T-helper 9 cell (primary cell): ENCODE measurements at places on chromosomes 1 and 21.

- DNase-seq: no peak
Measured at GRCh38 chr1:76583235-76583868, 283.9 kb upstream of the ST6GALNAC5 start.

GRCh38 chr1:33319949-33320618 is 814 bp downstream of the A3GALT2 start:
- DNase-seq: no peak

DNA sequence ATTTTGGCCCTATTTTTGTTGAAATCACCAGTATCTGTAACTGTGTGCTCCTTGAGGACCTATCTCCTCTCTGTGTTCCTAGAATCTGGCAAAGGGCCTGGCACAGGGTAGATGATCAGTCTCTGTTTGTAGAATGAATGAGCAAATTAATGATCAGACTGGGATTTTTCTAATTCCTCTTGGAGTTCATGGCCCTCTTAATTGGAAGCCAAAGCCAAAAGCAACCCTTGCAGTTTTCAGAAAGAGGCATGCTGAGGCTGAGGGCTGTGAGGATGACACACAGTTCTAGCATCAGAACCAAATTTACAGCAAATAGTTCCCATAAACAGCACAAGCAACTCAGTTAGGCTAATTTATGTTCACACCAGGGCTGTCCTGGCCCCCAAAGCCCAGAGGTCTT is 111.1 kb upstream of the BEND5 start:
- DNase-seq: no peak

GRCh38 chr1:198391393-198392020 is 149.0 kb downstream of the ATP6V1G3 start:
- DNase-seq: no peak

DNA sequence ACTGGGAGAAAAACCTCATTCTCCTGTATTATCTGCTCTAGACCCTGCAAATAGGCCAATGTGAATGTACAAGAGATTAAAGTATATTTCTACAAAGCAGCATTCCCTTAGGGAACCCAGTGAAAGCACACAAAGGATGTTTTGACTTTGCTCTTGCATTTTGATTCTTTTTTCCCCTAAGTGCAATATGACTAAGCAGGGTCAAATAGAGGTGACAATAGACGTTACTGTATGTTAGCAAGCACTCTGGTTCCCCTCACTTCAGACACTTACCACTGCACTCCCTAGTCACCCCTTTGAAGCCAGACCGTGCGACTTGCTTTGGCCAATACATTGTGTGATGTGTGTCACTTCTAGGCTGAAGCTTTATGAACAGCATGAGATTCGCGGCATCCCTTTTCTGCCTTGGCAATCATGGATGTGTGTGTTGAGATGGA is 209.7 kb downstream of the RHOU start:
- DNase-seq: no peak

DNA sequence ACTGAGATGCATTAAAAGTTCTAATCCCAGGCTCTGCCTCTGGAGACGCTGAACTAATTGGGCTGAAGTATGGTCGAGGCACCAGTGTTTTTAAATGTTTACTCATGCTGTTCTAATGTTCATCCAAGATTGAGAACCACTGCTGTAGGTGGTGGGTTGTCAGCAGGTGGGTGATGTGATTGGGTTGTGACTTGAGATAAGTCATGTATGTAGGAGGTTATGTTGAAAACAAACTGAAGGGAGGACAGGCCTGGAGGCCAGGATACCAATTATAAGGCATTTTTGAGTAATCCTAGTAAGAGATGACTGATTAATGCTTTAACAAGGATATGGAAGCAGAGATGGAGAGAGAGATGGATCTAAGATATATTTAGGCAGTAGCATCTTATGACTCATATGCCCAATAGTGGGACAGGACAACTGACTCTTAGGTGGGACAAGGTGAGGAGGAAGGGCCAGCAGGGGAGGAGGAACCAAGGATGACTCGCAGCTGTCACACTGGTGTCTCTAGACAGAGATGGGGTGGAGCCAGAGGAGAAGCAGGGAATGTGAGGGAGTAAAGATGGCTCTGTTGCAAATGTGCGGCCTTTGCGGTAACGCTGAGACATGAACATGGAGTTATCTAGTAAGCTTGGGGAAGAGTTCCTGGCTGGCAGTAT is 29.3 kb downstream of the RAB4A start:
- DNase-seq: no peak

GRCh38 chr1:156090840-156091188 is 8.5 kb upstream of the MEX3A start:
- DNase-seq: peak; percentile 91

DNA sequence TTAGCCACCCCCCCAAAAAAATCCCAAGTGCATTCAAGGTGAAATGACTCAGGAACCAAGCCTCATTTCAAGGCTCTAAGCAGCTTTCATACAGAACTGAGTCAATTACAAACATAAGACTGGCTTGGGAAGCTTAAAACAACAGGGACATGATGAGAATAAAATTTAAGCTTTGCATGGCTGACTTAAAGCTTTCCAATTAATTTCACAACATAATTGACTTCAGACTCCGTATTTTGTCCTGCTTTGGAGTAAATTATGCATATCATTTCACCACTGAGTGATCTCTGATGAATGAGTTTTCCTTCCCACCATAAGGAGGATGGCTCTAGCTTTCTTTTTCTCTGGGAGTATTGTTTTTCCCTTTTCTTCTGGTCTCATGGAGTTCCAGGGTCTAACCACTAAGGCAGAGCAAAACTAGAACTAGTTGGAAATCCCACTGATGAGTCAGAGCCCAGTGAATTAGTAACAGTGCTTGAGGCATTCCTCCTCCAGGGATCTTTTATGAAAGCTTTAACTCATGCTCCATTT is 72.8 kb downstream of the XCL2 start:
- no peak for DNase-seq

GRCh38 chr1:68372487-68372886 is 77.3 kb downstream of the RPE65 start:
- no peak for DNase-seq

DNA sequence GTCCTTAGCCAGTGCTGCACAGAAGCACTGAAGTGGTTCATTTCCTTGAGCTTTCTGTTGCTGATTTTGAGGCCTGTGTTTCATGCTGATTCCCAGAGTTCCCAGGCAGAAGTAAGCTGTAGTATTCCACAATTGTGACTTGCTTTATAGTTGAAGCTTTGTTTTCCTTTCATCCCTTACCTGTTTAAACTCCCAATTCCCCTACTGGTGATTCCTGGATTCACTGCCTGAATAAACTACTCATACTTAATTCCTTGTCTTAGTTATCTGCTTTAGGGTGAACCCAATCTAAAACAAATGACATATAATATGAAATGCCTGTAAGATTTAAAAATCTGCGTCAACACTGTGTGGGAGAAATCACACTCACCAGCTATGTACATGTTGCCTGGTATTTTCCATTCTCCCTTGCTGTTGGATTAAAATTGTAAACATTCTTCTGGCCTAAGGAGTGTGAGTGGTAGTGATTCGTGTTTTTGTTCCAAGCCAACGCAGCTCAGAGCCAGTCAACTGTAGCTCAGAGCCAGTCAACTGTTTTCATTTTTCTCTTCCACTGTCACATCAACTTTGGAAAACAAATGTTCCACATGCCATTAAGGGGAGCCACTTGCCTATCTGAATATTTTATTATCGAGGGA is 879.4 kb downstream of the MRPL39 start:
- DNase-seq: no peak

GRCh38 chr1:149962039-149962647 is 25.5 kb upstream of the MTMR11 start:
- DNase-seq: no peak

- no peak for DNase-seq
Measured at GRCh38 chr1:32765570-32766327, 51.4 kb downstream of the YARS1 start.

GRCh38 chr1:115428256-115428655 is 90.2 kb upstream of the NGF start:
- DNase-seq: no peak

DNA sequence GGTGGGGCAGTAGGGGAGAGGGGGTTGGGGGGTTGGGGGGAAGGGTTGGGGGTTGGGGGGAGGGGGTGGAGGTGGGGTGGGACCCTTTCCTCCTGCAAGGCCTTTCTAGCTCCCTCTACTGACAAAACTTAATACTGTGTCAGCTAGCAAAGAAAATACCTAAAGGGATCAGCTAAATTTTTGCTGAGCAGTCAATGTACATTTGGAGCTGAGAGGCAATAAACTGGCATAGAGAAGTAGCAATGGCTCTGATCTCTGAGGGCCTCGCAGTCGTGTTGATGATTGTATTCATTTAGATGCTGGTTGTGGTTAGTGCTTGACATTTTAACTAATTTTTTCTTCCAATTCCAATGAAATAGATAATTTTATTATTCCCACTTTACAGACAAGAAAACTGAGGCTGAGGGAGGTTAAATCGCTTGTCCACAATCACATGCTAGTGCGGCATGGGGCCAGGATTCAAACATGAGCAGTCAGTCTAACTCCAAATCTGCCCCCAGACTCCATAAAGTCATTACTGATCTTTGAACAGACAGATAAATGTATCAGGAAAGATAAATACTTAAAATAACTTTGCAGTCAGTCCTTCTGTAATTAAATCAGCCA is 357.1 kb downstream of the DISC1 start:
- no peak for DNase-seq

DNA sequence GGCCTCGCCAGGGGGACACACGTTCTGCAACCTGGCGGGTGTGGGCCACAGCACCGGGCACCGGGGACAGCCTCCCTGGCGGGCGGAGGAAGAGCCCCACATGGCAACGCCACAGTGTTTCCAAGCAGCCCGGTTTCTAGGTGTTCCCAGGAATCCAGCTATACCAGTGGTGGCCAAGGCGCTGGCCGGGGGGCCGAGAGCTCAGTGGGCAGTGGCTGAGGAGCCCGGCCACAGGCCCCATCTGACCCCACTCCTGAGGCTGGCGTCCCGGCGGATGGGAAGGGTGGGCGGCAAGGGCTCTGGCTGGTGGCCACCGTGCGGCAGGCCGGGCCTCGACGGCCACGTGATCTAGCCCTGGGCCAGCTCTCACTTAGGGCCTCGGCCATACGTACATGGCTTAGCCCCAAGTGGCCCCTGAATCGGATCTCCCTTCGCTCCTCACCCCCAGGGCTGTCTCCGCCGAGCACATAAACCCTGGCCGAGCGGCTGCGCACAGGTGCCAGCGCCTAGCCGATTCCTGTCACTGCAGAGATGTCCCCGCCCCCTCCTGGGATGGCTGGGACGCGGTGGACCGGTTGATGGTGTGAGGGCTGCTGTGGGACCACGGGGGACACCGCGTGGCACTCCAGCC is 68.7 kb downstream of the MORN1 start:
- DNase-seq: no peak

DNA sequence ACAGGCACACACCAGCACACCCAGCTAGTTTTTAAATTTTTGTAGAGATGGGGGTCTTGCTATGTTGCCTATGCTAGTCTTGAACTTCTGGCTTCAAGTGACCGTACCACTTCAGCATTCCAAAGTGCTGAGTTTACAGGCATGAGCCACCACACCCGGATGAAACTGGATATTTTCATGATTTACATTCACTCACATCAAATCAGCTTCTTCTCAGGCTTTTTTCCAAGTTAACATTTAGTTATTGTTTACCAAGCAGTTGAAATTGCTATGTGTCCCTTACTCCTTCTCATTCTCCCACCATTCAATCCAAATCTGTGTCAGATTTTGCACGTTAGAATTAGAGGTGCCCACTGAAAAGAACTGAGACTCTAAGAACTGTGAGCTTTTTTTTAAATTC is 18.4 kb downstream of the RIT1 start:
- DNase-seq: no peak
